NCI-H146 (cell line): ENCODE measurements at places on chromosomes 12 and 14.
A peak's percentile ranks its signal among the peaks of the same experiment; 100 is the strongest.

DNA sequence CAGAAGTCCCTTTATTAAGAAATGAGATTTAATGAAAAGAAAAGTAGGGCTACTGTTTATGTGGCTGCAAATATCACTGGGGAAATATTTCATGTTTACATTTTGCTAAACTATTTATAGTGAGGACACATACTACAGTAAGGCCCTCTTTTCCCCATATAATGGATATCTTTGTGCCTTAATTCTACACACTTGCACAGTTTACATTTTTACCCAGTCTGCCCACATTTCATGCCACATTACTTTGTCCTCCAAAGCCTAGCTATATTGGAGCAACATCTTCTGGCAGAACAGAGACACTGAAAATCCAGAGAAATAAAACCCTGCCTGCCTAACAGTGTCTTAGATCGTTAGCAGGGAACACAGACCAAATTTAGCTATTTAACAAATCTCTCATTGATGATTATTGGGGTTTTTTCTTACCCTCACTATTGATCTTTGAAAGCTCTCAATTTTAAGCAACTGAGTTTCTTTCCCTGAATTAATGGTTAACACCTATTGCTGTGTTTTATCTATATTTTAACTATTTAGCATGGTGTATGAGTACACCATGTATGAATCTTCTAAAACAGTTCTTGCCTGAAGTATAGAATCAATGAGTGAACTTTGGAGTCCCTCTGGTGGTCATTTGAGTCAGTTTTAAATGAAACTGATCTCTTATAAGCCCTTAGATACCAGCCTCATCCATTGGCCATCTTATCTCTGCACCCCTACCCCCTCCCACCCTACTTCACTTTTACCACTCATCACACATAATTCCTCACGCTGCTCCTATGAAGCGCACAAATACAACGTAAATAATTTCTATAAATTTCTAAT, 170.2 kb downstream of the BCAT1 start:
- no peak for DNase-seq

DNA sequence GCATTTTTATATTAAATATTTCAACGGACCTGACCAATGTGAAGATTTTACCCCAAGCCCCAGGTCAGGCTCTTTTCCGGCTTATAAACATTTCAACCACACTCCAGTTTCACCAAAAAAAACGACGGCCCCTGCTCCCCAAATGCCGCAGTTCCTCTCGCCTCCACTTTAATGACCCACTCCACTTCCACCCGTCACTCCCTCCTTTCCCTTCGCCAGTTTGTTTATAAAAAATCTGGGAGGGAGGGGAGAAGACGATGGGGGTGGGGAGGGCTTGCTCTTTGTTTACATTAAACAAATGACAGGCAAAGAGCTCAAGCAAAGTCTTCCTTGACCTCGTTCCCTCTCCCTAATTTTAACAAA, 5.4 kb downstream of the SIX6 start:
- peak; percentile 66 for DNase-seq

DNA sequence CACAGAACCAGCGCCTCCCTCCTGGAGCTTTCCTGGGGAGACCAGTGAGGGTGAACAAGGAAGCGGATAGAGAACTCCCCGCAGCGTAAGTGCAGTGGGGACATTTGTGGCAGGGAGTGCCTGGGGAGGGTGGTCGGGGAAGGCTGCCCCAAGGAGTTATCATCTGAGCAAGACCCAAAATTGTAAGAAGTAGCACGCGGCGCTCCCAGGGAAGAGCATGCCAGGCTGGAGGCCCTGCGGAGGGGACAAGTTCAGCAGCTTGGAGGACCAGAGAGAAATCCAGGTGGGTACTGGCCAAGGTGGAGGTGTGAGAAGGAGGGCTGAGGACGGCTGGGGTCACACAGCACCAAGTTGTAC, 46.2 kb upstream of the RIMBP2 start:
- no peak for DNase-seq

DNA sequence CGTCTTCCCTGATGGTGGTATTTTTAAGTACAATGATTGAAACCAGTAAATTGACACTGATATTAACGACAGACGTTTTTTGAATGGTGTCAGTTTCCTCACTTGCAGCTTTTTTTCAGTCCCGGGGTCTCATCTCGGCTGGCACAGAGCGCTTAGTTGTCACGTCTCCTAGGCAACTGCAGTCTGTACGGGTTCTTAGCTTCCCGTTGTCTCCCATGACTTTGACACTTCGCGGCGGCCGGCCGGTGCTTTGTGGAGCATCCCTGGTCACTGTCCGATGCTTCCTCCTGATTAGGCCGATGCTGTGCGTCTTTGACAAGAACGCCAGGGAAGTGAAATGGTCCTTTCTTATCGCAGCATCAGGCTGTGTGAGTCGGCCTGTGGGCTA, 67.4 kb downstream of the ADGRD1 start:
- DNase-seq = no peak

DNA sequence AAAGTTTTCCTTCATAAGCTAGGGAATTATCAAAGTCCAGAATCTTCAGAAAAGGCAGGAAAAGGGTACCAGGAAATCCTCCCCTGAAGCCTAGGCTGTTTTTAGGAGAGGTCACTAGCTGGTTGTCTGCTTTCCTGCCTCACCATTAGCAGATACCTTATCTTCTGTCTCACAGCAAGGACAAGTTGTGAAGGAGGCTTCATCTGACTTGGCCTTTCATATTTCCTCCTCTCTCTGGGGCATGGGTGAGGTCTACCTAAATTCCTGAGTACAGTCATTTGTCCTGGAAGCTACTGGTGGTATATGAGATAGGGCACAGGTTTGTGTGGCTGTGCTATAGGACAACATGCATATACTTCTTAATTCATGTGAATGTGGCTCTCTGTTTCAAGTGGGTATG, 2.3 kb downstream of the FOXJ2 start:
- no peak for DNase-seq

- DNase-seq = no peak
Observed at GRCh38 chr14:58747181-58747580, 109.4 kb downstream of the DACT1 start.

- no peak for DNase-seq
Observed at GRCh38 chr12:112841906-112842305, 50.4 kb downstream of the RPH3A start.

DNA sequence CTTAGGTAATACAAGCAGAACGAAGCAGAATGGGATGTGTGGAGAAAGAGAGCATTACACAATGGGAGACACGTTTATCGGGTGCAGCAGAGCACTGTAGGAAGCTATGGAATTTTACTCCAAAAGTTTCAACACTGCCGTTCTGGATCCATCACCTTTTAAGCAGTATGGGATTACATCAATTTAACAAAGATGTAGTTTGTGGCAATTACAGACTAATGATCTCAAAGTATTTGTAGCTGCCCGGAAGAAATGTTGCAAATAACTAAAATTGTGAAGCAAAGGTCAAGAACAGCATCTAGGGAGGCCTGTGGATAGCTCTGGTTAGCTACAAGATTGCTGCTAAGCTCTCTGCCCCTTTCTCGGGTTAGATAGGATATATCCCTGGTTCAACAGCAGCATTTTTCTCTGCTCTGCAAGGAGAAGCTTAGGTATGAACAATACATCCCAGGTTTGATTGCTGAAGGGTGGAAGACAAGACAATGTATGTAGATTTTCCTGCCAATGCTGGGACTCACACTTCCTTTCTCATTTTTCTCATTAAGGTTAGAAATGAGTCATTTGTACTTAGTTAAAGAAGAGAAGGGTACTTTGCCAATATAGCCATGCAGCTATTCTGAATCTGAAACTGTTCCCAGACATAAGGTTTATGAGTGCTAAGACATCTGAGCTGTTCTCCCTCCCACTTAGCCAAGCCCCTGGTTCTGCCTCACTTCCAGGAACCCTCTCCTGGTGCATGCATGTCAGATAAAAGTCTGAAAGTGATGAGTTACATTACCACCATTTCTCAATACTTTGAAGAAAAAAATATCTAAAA, 75.0 kb upstream of the HIF1A start:
- no peak for DNase-seq

- no peak for DNase-seq
Observed at GRCh38 chr14:59754256-59754655, 116.3 kb downstream of the RTN1 start.

DNA sequence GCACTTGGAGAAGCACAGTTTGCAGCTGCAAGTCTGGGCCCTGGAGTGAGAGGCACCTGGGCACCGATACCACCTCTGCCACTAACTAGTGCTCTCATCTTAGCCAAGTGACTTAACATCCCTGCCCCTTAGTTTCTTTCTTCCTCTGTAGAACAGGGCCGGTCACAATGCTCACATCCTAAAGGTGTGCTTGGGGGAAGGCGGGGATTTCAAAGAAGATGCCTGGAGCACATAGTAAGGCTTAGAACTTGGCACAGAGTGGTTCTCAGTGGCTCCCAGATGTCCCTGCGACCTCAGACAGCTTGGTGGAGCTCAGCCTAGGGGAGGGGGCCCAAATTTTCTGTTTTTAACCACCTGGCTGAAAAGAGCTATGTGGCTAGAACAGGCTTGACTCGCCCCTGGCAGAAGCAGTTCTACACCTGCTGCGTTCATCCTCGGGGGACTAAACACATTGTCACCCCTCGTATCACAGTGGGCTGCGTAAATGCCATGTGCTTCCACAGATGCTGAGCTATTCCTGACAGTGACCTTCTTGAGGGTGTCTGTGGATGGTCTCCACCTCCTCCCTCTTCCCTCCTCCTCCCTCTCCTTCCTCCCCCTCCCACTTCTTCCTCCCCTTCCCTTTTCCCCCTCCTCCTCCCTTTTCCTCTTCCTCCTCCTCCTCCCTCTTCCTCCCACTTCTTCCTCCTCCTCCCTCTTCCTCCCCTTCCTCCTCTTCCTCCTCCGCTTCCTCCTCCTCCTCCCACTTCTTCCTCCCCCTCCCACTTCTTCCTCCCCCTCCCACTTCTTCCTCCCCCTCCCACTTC, 112.1 kb downstream of the PHETA1 start:
- no peak for DNase-seq

DNA sequence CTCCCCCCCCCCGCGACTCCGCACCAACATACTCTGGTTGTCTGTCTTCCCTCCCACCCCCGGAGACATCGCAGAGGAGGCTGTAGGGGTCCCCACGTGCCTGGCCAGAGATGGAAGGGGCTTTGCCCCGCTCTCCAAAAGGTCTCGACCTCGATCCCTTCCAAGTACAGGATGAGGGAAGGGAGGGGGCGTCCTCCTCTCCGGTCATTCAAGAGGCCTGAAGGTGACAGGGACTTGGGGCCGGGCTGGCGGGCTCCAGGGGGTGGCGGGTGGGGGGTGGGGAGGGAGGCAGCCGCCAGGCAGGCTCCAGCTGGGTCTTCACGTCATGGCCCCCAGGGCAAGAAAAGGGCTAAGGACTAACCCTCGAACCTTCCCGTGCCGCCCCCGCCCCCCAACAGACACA, 15.1 kb downstream of the TBX3 start:
- DNase-seq = no peak

DNA sequence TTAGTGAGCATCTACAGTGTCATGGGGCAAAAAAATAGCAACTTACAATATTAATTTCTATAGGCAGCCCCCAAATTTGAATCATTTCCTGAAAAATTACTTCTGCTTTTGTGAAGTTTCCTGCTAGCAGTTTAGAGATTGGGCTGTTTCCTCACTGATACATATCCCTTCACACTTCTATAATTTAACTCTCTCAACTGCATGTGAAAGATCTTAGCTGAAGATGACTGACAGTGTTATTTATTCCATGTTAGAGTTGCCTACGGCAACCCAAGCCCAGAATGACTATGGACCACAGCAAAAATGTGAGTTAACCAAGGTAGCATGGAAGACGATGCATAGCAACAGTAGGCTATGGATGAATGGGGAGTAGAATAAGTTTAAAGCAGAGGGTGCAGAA, at the start of gene KLRG1:
Gene KLRG1, plus strand, starts transcription at position 134 of the 400 bp plus-strand sequence. Its CDS starts 90 bp downstream, at position 224.
- no peak for DNase-seq

- peak; percentile 70 for DNase-seq
Observed at GRCh38 chr14:50667684-50667995, 466 bp downstream of the SAV1 start.

DNA sequence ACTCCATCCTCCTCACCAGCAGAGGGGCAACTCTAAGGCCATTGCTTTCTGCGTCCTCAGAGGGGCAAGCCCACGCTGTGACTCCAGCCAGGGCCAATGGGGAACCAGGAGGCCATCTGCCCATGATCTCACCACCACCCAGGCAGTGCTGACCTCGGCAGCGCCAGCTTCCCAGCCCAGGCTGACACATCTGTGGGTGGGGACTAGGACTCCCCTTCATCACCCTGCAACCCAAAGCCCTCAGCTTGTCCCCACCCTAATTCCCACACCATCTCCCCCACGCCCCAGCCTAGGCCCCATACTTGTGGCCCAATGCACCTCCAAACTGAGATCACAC, 58.6 kb downstream of the VWF start:
- no peak for DNase-seq
